ENCODE measurements at places on chromosomes 1 and 21.

- DNase-seq, result no peak
These were observed at the start of gene PLCH2 for GRCh38 chr1:2476061-2476999. Gene PLCH2, plus strand, starts transcription at chr1:2476289. Its CDS starts 300 bp downstream, at chr1:2476589.

DNA sequence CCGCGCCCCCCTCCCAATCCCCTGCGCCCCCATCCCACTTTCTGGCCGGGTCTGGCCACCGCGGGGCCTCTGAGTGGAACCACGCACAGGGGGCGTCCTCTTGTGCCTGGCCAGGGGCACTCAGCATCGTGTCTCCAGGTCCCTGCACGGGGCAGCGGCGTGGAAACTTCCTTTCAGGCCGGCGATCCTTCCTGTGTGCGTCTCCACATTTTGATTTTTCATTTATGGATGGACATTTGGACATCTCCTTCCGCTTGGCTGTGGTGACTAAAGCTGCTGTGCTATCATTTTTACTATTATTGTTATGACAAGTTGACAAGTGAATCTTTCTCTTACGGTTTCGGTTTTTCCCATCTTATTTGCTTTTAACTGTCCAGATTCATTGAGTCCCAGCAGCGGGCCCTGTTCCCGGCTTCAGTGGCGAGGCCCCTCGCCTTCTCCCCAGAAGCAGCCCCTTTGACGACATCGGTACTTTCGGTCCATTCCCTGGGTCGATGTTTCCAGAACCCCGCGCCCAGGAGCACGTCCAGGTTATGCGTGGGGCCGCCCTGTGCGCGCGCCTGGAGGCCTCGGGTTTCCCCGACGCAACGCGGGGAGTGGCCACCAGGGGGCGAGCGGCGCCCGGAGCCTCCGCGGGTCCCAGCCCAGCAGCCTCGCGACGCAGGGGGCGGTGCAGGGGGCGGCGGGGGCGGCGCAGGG is 12.4 kb upstream of the SLC19A1 start:
- DNase-seq, result peak; percentile 76

DNA sequence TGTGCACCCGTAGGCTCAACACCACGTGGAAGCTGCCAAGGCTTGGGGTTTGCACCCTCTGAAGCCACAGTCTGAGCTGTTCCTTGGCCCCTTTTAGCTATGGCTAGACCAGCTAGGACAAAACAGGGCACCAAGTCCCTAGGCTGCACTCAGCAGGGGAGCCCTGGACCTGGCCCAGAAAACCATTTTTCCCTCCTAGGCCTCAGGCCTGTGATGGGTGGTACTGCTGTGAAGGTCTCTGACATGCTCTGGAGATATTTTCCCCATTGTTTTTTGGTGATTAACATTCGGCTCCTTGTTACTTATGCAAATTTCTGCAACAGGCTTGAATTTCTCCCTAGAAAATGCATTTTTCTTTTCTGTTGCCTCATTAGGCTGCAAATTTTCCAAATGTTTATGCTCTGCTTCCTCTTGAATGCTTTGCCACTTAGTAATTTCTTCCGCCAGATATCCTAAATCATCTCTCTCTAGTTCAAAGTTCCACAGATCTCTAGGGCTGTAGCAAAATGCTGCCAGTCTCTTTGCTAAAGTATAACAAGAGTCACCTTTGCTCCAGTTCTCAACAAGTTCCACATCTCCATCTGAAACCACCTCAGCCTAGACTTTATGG is 69.0 kb upstream of the KRTAP19-8 start:
- no peak for DNase-seq

DNA sequence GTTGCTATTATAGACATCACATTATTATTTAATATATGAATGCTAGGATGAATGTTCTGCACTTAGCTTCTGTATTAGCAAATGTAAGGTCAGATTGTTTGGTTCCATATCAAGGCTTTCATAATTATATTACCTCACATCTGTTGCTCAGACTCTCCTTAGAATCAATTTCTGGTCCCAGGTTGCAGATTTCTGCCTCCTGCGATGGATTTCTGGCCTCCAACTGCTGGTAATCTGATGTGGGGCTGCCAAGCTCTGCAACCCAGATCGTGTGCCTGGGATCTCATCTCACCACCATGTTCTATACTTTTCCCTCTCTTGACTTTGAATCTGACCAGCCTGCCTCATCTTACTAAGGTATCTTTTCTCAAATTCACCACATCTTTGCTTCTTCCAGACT is 25.2 kb downstream of the PLPPR5 start:
- no peak for DNase-seq

DNA sequence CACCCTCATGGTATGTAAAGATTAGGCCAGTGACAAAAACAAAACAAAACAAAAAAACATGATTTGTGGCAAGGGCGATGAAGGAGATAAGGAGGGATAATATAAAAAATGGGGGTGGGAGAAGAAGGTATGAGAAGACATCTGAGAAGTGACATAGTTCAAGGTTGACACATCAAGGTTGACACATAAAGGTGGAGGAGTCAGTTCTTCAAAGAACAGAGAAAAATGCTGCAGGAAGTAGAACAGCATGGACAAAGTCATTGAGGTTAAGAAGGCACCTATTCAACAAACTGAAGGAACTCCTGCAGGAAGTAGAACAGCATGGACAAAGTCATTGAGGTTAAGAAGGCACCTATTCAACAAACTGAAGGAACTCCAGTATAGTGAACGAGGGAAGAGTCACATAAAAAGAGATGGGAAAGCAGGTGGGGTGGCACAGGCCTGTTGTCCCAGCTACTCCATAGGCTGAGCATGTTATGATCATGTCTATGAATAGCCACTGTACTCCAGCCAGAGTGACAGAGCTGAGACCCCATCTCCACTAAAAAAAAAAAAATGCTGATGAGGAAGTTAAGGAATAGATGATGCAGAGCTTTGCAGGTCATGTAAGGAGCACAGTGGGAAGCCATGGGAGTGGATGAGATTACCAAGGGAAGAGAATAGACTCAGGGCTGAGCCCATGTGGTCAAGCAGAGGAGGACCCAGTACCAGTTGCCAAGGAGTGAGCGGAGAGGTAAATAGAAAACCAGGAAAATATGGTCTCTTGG is 101.5 kb downstream of the ZFYVE9 start:
- no peak for DNase-seq

- DNase-seq, result no peak
These were observed 100.6 kb upstream of the ARTN start for GRCh38 chr1:43832998-43833397.

DNA sequence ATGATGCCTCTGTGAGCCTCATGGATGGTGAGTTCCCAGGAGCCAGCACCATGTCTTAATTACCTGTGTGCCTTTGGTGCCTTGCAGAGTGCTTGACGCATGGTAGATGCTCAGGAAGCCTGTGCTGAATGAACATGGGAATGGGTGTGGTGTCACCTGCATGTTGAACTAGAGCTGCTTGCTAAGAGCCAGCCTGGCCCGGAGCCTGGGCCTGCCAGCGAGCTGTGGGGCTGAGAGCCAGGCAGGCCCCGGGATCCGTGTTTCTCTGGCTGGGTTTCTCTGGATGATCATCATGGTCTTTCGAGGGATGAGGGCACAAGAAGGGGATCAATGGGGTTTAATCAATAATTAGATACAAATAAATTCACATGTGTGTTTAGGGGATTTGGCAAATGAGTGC is 6.7 kb upstream of the TEX35 start:
- DNase-seq, result no peak

All from activated gamma-delta T cell (primary cell).